ENCODE measurements at places on chromosomes 4 and X. TPM values are rescaled to one million over a fixed set of nuclear protein-coding genes. Genes with fewer than 3 reads are reported as not detected.

The RXFP1 gene
- total RNA-seq = 0.55 TPM

- DNase-seq = no peak
Measured at GRCh38 chr4:12200226-12200625, 771.5 kb upstream of the HS3ST1 start.

The GAGE12F gene
- 0.86 TPM for total RNA-seq

GRCh38 chrX:110755611-110756010 lies 40.0 kb downstream of the CHRDL1 start:
- no peak for DNase-seq

The UGT8 gene
- 72.8 TPM for total RNA-seq

The HNRNPDL gene
- total RNA-seq = 158 TPM

GRCh38 chr4:80423553-80424224 lies 88.2 kb downstream of the CFAP299 start:
- no peak for DNase-seq

DNA sequence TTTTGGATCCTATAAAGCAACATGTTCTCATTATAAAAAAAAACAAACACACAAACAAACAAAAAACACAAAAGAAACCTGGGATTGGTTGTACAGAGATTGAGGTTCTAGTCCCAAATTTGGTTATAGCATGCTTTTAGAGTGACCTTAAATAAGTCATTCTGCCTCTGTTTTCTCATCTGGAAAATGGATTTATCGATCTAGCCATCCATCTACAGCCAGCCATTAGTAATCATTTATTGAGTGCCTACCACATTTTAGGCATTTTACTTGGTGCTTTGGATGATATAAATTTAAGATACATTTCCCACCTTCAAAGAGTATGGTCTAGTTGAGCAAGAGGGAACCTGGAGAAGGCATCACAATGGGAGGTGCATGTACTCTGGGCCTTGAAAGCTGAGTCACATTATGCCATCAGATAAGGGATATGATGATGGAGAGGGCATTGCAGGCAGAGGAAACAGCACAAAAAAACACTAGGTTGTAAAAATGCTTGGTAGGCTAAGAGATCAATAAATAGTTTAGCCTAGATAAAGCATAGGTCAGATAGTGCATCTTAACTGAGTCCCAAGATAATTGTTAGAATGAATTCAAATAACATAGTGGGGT lies 91.4 kb downstream of the HEPH start:
- no peak for DNase-seq

GRCh38 chr4:137359691-137360315 lies 172.5 kb downstream of the PCDH18 start:
- no peak for DNase-seq

DNA sequence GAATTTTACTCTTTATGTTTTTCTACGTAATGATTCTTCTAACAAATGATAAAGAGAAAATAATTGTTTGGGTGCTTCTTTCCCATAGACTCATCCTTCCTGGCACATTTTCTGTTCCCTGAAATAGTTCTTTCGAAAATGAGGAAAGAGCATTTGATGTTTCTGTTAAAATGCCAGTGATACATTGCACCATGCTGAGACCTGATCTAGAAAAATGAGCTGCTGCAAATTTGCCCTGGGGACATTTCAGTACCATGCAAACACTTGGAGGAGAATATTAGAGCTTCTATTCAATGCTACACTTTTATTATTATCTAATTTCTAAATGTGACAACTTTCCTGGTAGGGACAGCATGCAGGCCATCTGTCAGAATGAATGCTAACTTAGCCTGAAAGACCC lies 83.3 kb downstream of the C4orf33 start:
- no peak for DNase-seq

GRCh38 chr4:77073981-77074380 lies 1.8 kb downstream of the CCNI start:
- DNase-seq = no peak

GRCh38 chr4:185112104-185112503 lies 31.0 kb upstream of the SLC25A4 start:
- peak; percentile 77 for DNase-seq

DNA sequence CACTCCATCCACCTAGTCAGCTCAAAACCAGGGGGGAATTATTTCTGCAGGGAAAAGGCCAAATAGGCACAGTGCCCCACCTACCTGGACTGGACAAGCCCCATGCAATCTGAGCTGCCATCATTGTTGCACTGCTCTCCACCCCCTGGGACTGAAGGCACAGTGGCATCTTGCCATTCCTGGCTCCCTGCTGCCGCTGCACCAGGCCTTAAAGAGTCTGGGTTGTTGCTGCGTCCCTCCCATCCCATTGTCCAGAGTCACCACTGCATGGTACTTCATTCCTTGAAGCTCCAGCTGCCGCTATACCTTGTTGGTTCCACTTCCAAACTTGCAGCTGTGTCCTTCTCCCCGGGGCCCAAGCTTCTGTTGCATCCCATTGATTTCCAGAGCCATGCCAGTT lies 629.7 kb downstream of the STIM2 start:
- no peak for DNase-seq

DNA sequence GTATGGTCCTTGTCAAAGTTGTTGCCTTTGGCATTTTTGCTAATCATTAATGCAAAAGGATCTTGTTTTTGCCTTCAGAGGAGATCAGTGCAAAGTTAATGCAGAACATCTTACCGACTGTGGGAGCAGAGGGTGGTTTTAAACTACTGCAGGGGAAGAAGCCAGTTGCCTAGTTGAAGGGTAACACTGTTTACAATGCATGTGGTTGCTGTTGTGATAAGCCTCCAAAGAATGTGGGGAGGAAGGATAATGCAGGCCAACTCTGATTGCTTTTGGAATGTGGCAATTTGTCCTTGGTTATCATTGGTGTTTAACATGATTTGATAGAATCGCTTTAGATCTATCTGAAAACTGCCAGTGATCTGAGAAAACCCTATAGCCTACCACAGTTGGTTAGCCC lies 204.3 kb upstream of the TLL1 start:
- no peak for DNase-seq

DNA sequence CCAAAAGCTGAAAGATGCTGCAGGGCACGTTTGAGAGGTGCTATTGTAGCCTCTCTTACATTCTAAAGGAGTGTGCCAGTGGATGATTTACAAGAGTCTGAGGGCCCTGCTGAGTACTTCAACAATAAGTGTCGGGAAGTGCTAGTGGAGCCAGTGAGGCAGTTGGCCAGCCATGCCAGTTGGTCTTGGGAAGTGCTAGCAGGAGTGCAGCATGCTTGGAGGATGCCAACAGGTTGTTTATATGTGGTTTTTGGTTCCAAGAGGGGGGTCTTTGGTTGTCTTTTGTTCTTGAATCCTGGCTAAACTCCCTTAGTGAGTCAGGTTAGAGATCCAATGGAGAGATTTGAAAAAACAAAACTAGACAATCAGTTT lies 335.3 kb downstream of the PABPC4L start:
- no peak for DNase-seq

- DNase-seq = no peak
Measured at GRCh38 chr4:98745366-98745765, 87.0 kb upstream of the TSPAN5 start.

The PHKA1 gene
- total RNA-seq = 9.6 TPM

The DCAF4L1 gene
- total RNA-seq = 0.12 TPM

The SCD5 gene
- total RNA-seq = 22.9 TPM

GRCh38 chrX:7993873-7994272 lies 66.7 kb upstream of the PNPLA4 start:
- no peak for DNase-seq

GRCh38 chr4:1711571-1712215 lies 426 bp downstream of the SLBP start:
- DNase-seq = peak; percentile 69

The RTL9 gene
- total RNA-seq = 0.17 TPM

DNA sequence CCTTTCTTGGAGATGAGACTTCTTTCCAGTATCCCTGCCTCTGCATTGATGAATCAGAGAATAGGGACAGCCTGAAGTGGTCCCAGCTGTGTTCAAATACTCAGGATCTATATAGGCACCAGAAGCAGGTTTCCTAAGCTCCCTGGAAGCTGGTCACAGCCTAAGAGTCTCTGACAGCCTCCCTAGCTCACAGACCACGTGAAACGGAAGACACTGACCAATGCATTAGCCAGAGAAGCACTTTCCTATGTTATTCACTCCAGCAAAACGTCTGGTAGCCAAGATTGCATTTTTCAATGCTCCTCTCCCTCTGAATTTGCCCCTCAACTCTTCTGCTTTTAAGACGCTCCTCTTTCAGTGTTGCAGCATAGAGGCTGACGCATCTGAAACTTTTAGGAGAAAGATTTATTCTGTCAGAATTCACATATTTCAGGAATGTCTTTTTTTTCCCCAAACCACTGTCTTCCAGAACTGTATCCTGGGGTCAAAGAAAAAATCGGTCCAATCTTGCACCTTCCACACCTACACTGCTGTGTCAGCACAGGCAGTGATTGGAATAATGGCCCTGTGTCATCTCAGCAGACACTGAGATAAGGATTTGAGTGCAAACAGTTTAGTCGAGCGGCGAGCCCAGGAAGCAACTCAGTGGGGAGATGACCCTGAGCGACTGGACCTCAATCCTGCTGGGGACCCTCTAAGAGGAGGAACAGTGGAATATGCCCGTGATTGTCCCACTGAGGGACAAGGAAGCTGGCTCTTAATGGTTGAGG lies 109.4 kb downstream of the SMIM20 start:
- no peak for DNase-seq

The DNASE1L1 gene
- 28.2 TPM for total RNA-seq

The RTL5 gene
- total RNA-seq = 6.8 TPM

The USP17L15 gene
- total RNA-seq = not detected
